ENCODE measurements at places on chromosomes 16 and 17.

DNA sequence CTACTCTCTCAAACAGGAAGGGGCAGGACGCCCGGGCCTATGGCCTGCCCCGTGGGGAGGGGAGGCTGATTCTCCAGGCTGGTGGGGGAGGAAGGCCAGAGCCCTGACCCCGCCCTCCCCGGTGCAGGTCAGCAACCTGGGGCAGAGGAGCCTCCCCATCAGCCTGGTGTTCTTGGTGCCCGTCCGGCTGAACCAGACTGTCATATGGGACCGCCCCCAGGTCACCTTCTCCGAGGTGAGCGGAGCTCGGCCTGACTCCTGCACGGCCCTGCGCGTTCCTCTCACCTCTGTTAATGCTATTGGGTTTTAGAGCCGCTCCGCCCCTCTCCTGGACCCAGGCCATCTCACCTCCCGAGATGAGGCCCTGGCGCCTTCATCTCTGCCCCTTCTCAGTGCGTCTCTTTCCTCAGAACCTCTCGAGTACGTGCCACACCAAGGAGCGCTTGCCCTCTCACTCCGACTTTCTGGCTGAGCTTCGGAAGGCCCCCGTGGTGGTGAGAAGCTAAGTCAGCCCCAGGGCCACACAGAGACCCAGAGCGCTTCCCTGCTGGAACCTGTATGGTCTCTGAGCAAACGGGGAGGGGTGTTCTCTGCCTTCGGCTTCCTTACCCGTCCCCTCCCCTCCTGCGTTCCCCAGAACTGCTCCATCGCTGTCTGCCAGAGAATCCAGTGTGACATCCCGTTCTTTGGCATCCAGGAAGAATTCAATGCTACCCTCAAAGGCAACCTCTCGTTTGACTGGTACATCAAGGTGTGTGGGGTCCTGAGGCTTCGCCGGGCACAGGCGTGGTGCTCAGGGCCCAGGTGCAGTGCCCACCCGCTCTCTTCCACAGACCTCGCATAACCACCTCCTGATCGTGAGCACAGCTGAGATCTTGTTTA lies 25.1 kb upstream of the ITGAX start:
- no peak for DNase-seq

- no peak for DNase-seq
Observed at GRCh38 chr16:89484041-89484501, 6.3 kb downstream of the ANKRD11 start.

- DNase-seq = no peak
Observed at GRCh38 chr17:63035695-63036094, 69.7 kb downstream of the TANC2 start.

- no peak for DNase-seq
Observed at GRCh38 chr16:64171632-64172031, 950.2 kb downstream of the CDH11 start.

DNA sequence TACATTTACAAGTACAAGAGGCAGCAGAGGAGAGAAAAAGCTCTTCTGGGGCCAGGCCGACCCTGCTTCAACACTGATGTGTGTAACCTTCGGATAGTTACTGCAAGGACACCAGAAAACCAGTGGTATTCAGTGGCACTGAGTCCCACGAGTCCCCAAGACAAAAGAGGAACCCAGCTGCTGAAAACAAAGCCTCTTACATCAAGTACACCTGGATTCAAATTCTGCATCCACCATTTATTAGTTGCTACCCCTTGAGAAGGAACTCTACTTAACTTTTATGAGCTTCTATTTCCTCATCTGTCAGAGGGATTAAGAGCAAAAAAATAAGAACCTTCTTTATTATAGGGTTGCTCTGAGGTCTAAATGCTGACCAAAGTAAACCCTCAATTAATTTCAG lies 2.6 kb downstream of the EARS2 start:
- no peak for DNase-seq

DNA sequence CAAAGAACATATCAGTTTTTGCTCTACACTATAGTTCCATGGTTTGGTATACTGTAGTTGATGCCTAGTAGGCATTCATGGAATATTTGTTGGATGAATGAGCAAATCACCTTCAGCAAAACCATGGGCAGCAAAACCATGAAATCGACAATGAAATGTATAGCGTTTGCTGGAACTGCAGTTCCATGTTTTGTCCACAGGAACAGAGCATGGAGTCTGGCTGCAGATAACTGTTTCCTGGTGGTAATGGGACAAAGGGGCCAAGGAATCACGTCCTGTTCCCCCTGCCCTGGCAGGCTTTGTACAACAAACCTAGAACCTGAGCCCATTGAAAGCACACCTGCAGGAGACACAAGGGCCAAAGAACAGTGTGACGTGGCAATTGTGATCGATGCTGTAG lies 101.1 kb downstream of the USP31 start:
- no peak for DNase-seq

DNA sequence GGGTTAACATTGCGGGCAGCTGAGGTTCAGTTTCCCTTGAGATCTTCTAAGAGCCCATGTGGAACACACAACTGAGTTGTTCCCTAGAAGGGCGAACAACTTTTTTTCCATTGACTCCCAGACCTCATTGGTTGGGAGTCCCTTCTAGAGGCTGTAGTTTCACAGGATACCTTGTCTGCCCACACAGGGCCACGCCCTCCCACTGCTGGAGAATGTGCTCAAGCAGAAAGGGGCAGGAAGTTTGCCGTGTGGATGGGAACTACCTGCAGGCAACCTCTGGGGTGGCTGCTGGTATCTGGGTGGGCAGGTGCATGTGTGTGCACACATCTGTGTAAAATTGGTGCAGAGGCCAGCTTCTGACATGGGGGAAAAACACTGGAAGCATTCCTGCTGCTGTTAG lies 178.8 kb upstream of the PSMD7 start:
- no peak for DNase-seq

GRCh38 chr17:20996724-20997615 lies 45.8 kb downstream of the USP22 start:
- no peak for DNase-seq

DNA sequence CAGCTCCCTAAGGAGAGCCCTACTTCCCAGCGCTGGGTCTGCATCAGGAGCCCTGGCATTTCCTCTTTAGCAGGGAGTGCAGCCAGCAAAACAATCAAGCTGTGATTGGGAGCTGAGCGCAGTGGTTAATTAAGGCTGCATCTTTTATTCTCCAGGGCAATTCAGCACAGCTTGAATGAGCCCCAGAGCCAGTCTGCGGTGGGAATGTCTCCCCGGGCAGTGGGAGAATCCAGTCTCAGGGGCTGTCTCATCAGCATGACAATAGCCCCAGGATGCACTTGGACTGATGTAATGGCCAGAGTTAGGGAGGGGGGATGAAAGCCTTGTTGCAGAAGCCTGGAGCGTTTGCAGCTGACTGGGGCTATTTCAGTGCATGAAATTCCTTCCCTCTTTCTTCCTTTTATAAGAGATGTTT lies 292.6 kb upstream of the SOX9 start:
- peak; percentile 97 for DNase-seq

DNA sequence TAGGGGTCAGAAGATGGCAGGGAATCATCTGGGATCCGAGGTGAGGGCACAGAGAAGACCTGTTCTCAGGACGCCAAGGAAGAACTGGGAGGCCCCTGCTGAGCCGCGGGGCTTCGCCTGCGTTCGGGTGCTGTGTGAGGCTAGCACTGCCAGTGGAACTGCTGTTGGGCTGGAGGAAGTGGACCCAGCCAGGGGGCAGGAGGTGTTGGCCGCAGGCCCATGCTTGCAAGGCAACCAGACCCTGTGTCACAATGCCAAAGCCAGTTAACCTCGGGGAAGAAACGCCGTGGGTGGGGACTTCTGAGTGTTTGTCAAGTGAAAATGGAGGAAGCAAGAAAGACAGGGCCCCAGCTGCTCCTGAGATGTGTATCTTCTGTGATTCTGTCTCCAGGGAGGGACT lies 185.5 kb downstream of the LGALS9B start:
- DNase-seq = no peak

GRCh38 chr16:3873482-3874173 lies 6.9 kb downstream of the CREBBP start:
- DNase-seq = no peak

- no peak for DNase-seq
Observed at GRCh38 chr17:77510133-77510796, 369.5 kb downstream of the SEC14L1 start.

DNA sequence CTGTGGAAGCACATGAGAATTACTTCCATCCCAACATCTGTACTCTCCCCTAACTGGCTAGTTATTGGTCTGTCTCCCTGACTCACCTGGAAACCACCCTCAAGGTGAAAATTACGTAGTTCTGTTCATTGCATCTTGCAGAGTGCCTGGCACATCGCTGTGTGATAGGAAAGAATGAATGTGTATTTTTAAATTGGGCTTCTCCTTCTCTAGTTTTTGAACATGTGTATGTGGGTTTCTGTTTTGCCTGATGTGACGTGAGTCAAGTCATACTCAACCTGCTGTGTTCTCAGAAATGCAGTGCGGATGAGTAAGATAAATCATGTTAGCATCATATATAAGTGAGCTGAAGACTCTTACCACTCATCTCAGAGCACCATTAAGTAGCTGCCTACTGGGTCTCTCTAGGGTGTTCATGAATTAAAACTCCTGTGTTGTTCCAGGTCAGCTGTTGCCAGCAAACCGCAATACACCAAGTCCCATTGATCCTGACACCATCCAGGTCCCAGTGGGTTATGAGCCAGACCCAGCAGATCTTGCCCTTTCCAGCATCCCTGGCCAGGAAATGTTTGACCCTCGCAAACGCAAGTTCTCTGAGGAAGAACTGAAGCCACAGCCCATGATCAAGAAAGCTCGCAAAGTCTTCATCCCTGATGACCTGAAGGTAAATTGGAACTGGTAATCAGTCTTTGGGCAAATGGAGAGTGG lies 50.2 kb downstream of the HLF start:
- DNase-seq = no peak

- peak; percentile 15 for DNase-seq
Observed at GRCh38 chr16:49441366-49441780, 67.8 kb downstream of the C16orf78 start.

DNA sequence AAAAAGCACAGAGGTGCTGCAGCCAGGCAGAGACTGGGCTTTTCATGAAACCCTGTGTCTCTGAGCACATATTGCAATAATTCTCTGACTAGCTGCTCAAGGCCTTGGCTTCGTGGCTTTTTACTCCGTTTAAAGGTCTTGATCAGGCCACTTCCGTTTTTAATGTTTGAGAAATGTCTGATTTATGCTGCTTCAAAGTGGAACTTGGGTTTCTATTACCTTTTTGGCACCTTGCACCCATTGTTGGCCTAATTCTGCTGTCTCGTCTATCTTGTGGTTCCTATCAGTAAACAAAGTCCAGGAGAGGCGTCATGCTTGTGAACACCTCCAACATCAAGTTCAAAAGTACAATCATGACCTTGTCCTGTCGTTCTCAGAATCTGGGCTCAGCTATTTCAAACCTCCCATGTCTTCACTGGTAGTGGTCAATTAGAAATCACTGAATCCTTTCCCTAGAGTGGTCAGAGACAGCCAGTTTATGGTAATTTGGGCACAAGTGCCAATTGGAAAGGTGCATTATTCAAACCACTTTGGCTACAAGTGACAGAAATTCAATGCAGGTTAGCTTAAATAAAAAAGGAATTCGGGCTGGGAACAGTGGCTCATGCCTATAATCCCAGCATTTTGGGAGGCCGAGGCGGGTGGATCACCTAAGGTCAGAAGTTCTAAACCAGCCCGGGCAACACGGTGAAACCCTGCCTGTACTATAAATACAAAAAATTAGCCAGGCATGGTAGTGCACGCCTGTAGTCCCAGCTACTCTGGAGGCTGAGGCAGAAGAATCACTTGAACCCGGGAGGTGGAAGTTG lies 33.3 kb upstream of the METTL9 start:
- DNase-seq = no peak

DNA sequence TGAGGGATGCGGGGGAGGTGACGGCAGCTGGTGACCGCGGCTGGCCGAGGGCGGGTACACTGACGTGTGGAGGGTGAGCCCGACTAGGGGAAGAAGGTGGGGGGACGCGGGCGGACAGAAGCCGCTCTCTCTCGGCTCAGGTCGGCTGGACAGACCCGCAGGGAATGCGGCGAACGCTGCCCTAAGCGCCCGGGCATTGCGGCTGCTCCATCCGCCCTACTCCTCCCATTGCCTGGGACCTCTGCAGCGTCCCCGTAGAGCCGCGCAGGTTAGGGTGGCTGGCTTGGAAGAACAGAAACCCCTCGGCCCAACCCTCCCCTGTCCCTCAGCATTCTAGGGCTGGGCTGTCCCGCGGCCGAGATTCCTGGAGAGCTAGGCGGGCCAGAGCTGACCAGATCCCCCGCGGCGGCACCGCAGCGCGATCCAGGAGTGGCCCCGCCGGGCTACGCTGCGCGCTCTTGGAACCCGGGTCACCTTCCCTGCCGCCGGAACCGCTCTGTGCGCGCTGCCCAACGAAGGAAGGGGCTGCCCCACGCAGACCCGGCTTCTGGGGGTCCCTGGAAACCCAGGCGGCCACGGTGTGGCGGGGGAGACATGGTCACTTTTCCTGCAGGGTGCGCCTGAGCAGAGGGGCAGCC lies 3.0 kb downstream of the DLX4 start:
- DNase-seq = no peak

DNA sequence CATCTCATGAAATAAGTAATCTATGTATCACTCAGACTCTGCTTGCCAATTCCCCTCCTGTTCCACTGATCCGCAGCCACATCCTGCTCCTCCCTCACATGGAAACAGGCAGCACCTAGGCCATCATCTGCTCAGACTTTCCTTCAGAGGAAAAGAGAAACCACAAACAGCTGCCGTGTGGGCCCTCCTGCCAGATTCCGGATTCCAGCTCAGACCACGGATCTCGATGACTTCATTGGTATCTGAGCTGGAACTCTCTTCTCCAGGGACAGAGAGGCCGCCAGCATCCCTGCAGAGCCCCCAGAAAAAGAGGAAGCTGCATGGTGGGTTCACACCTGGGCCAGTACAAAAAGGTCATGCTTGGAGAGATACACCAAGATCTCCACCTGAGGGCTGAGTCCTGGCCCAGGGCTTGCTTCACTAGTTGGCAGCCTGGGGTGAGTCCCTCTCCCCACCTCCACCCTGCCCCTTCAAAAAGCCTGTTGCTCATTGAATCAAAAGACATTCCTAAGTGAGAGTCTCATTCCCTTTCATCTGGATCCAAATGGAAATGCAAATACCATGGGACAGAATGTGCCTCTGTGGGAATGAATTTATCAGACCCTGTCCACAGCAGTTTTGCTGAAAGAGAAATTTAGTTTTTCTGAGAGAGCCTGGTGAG lies 47.2 kb downstream of the HOXB1 start:
- no peak for DNase-seq

GRCh38 chr17:76700270-76700616 lies 10.5 kb downstream of the MXRA7 start:
- no peak for DNase-seq
